ENCODE measurements at places on chromosomes 2 and 18.
A peak's percentile ranks its signal among the peaks of the same experiment; 100 is the strongest.

DNA sequence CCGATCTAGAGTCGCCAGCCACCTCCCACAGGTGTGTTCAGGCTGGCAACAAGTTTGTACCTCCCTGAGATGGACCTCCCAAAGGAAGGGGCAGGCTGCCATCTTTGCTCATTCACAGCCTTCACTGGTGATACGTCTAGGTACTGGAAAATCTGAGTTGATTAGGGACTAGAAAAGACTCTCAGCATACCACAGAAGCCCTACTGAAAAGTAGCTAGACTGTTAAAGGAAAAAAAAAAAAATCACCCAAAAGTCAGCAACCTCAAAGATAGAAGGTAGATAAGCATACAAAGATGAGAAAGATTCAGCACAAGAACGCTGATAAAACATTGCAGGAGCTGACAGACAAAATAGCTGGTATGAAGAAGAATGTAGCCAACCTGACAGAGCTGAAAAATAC, 128.6 kb upstream of the WDR75 start:
- no peak for DNase-seq

- DNase-seq = peak; percentile 53
Observed at GRCh38 chr2:75200140-75201096, 1.1 kb upstream of the TACR1 start.

GRCh38 chr2:44559108-44559507, 197.4 kb downstream of the CAMKMT start:
- no peak for DNase-seq

DNA sequence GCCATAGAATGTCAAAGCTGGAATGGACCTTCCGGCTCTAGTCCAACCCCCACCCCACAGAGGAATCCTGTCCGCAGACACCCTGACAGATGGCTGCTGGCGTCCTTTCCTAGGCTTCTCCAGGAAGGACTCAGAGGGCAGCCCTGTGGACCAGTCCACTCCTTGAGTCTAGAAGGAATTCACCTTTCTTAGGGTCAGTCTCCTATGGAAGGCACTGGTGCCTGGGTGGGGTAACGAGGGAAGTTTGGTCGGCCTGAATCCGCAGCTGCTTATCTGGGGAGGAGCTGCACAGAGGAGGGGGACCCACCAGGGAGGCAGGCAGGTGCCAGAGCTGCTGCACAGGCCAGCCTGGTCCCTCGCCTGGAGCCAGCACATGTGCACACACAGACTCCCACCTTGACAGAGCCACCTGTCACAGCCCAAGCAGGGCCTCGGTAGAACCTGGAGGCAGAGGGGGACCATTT, 2.5 kb downstream of the DNMT3A start:
- no peak for DNase-seq

GRCh38 chr2:39871291-39871761, 92.3 kb upstream of the THUMPD2 start:
- DNase-seq = no peak

DNA sequence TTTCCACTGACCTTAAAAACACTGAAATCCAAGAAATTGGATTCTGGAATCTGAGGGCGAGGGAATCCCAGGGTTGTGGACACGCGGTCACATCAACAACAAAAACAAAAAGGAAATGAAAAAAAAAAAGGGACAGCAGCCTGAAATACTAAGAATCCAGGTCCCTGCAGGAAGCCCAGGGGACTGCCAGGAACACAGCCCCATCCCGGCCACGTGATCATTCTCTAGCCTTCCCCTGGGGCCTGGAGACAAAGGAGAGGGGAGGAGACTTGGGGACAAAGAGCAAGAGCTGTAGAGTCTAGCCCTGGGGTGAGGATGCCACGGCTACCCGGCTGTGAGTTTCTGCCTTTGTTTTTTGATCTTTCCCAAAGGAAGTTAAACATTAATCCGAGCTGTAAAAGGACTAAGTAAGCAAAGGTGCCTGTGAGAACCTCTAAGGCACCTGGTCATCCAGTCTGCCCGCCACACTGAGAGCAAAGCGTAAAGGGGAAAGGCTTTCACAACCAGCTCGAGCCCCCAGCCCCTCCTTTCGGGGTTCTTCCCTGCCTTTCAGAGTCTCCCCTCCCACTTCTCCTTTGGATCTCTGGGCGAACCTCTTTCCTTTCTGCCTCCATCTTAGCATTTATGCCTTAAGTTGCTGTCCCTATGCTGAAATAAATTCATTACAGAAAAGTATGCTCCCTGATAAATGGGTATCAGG, 57.9 kb upstream of the MSH2 start:
- DNase-seq = peak; percentile 100

- peak; percentile 95 for DNase-seq
Observed at GRCh38 chr2:47198985-47199451, 43.9 kb upstream of the STPG4 start.

DNA sequence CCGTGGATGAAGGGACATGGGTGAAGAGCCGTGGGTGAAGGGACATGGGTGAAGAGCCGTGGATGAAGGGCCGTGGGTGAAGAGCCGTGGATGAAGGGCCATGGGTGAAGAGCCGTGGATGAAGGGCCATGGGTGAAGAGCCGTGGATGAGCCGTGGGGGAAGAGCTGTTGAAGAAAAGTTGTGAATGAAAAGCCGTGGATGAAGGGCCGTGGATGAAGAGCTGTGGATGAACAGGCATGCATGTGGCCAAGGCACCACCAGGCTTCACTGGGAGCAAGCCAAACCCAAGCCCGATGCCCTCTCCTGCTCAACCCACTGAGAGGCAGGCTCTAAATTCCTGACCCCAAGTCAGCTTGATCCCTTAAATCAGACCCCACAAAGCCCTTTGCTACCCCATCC, 10.6 kb downstream of the OR6B3 start:
- DNase-seq = no peak

GRCh38 chr18:36769172-36769571, 59.6 kb downstream of the TPGS2 start:
- DNase-seq = no peak

GRCh38 chr2:184201246-184201645, 397.1 kb upstream of the ZNF804A start:
- no peak for DNase-seq

GRCh38 chr2:204947405-204947804, 402.1 kb downstream of the PARD3B start:
- no peak for DNase-seq

GRCh38 chr2:235563056-235563910, 69.4 kb downstream of the AGAP1 start:
- no peak for DNase-seq

DNA sequence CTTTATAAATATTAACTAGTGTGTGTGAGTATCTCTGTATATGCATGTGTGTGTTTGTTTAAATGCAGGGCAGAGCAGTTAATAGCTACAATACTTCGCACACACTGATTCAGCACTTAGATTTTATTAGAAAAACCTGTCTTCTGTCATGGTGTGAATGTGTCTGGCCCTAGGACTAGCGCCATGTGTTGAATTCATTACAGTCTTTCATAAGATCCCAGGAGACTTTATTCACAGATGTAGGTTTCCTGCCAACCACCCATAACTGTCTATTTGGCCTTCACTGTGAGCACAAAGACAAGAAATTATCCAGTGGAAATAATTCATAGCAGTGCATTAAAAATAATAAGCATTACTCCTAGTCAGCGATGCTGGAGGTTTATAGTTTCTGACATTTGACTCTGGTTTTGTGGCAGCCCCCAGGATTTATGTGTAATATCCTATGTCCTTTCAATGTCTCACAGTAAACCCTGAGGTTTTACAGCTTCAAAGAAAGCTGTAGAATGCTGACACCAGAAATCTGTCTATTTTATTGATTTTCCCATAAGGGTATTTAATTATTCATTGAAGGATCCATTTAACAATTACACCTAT, 93.9 kb downstream of the ZNF804A start:
- DNase-seq = no peak

GRCh38 chr2:74072565-74072964, 75.1 kb downstream of the BOLA3 start:
- DNase-seq = no peak

GRCh38 chr18:68275616-68276015, 439.3 kb downstream of the TMX3 start:
- DNase-seq = no peak

DNA sequence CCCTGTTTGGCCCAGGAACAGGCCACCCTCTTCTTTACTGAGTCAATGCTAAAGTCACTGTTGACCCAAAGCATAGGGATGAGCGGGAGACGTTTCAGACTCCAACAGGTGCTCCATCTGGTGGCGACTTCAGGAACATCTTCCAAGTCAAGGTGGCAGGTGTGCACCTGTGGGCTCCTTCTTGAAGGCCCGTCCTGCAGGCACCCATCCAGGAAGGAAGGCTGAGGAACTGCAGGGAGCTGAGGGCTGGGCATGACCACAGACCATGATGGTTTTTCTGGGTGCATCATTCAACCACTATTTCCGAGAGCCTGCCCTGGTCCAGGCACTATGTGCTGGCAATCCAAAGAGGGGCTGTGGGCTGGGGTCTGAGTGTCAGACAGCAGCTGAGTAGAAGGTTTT, 142.8 kb downstream of the NDUFA10 start:
- DNase-seq = peak; percentile 58

GRCh38 chr2:118806797-118807667, 40.4 kb downstream of the EN1 start:
- no peak for DNase-seq

DNA sequence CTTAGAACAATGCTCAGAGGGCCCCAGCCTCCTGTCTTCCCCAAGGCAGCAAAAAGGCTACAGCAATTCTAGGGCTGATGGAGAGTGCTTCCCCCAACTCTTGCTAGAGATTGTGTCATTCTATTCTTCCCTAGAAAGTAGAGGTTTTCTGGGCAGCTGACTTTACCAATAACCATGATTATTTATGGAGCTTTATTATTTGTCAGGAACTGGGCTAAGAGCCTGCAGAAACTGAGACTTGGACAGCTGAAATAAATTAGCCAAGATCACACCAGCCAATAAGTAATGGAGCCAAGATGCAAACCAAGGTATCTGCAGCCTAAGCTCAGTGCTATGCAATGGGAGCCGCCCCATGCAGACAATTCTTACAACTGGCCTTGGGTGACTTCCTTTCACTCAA, 84.8 kb downstream of the CCBE1 start:
- DNase-seq = no peak

- DNase-seq = no peak
Observed at GRCh38 chr2:230356084-230356483, 29.1 kb downstream of the SP140L start.

- DNase-seq = no peak
Observed at GRCh38 chr2:7703543-7704144, 786.4 kb downstream of the RNF144A start.

- no peak for DNase-seq
Observed at GRCh38 chr2:159160954-159161353, 125.5 kb downstream of the WDSUB1 start.

DNA sequence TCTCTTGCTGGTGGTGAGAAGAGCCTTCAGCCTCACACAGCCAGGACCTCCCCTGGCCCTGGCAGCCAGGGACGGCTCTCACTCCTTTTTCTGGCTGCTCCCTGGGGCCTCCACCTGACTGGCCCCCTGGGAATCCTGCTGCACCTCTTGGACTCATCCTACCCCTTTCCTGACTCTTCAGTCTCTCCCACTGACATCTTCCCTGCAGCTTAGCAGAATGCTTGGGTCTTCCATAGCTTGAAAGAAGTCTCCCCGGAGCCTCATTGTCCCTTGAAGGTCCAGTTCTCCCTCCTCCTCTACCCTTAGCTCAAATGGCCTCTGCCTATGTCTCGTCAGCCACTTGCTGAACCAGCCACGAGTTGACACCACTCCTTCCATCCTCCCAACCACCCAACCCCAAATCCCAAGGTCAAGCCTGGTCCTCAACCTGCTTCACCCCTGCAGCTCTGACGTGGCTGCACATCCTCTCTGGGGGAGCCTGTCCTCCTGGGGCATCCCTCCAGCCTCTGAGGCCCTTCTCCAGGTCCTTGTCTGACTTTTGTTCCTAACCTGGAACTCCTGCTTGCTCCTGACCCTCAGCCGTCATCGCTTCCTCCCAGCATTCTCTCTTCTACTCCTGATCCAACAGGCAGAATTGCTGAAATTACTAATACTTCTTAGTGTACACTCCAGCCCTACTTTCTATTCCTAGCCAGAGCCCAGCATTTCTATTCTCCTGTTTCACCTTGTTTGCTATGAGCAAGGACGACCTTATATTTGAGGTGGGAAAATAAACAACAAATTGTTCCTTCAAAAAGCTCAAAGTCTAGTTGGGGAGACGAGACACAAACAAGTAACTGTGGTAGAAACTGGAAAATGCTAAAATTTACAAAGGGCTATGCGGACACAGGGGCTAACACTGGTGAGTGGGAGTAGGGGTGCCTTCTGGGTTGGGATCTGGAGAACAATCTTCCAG, 68.7 kb upstream of the MGAT4A start:
- DNase-seq = no peak

DNA sequence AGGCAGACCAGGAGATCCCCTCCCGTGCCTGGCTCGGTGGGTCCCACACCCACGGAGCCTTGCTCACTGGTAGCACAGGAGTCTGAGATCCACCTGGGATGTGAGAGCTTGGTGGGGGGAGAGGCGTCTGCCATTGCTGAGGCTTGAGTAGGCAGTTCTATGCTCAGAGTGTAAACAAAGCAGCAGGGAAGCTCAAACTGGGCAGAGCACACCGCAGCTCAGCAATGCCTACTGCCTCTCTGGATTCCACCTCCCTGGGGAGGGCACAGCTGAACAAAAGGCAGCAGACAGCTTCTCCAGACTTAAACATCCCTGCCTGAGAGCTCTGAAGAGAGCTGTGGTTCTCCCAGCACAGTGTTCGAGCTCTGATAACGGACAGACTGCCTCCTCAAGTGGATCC, 85.1 kb downstream of the UGP2 start:
- no peak for DNase-seq

DNA sequence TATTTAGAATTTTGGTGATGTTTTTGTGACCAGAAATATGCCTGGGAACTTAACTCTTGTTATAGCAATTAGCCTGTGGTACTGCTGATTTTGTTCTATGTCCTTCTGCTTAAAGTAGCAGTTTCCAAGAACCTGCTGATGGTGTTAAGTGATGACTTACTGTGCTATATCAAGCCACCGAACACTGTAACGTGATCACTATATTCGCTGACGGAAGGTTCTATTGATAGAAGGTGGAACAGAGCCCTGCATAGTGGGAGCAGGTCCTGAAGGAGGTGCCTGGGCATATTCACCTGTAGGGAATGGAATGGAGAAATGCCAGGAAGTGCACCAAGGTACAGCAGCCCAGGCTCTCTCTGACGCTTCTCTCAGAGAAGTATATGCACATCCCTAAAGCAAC, 76.8 kb downstream of the UXS1 start:
- DNase-seq = no peak

DNA sequence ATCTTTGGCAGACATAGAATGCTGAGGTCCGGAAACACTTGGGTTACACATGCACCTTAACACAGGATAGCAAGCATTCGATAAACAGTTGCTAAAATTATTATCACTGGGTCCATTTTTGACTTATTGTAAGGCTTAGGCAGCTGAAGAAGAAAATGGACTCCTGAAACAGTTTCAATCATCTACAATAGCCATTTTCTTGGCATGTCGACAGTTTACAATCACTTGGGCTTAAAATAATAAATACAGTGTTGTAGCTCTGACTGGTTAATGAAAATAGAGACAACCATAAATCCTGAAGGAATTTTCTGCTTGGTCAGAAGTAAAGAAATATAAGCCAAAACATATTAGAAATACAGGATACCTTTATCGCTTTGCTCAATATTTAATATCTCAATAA, 169.2 kb downstream of the XIRP2 start:
- no peak for DNase-seq
